ENCODE measurements at places on chromosomes 7 and 10.
A peak's percentile ranks its signal among the peaks of the same experiment; 100 is the strongest.

GRCh38 chr10:86969421-86970041 lies 1.2 kb downstream of the ADIRF start:
- DNase-seq: no peak

DNA sequence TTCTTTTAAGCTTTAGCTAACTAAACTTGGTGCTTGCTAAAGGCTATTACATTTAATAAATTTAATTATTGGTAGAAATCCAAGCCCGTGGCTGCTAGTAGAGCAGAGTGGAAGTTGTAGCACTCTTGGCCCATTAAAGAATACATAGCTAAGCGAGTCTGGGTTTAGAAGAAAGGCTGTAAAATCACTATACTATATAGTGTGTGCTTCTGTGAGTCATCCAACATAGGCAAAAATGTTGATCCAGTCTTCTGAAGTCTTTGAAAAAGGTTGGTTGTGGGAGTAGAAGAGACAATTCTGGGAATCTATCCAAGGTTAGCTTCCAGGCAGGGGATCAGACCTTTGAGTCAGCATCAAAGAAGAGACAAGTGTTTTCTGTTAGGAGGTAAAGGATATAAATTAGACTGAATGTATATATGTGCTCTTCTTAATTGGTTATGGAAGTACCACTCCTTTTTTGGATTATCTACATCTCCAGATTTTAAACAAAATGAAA lies 664.2 kb downstream of the NXPH1 start:
- DNase-seq: no peak

DNA sequence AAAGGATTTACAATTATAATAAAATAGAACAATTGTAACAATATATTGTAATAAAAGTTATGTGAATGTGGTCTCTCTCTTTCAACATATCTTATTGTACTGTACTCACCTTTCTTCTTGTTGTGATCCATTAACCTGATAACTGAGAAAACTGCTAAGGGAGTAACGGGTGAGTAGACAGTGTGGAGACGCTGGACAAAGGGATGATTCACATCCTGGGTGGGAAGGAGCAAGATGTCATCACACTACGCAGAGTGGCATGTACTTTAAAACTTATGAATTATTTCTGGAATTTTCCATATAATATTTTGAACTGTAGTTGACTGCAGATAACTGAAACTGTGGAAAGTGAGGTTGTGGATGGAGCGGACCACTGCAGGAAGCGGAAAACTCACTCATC lies 91.2 kb upstream of the PLPP4 start:
- no peak for DNase-seq

GRCh38 chr10:986137-986825 lies 2.0 kb upstream of the GTPBP4 start:
- DNase-seq: no peak

- DNase-seq: no peak
Measured at GRCh38 chr7:100873599-100874299, 1.2 kb upstream of the SRRT start.

DNA sequence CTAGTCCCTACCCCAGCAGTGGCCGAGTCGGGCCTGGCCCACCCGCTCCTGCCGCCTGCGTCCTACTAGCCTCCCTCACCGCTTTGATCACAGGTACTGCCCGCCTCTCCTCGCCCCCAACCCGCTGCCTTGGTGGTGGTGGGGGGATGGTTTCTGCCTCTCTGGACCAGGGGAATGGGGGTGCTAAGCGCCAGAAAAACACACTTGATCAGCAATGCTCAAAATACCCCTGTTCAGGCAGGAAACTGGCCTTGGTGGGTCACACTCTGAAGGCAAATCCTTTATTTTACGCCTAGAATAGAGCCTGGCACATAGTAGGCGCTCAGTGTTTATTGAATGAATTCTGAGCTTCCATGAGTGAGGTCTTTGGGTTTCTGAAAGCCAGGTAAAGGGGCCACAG lies 1.0 kb upstream of the CRTAC1 start:
- DNase-seq: no peak

DNA sequence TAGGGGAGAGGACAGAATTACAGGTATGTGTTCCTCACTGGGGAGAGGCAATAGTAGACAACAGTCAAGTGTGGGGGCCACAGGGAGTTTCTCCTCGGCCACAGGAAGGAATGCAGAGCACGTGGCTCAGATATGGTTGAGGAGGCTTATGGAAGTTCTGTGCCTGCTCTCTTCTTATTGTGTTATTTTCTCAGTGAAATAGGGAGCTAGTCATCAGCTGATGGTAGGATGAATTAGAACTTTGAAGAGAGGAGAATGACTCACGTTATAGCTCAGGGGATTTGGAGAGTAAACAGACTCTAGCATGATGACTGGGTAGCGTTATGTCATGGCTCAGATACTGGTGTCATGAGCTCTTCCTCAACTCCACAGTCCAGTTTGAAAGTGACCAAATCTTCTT lies 308.3 kb upstream of the IGFBP3 start:
- DNase-seq: no peak

DNA sequence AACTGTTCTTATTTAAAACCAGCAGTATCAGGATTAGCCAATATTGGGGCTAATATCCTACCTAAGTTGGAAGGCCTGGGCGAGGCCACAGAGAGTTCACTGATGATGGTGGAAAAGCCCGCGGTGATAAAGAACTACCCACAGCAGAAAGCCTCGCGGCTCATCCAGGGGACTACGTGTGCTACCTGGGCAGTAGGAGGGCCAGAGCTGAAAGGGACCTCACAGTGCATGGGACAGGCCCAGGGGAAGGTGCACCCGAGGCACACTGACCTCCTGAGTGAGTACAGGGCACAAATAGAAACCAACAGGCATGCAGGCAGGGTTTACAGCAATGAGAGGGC lies 1.4 kb downstream of the WDR86 start:
- no peak for DNase-seq

GRCh38 chr10:29033311-29033940 lies 255.4 kb upstream of the LYZL1 start:
- DNase-seq: no peak

- no peak for DNase-seq
Measured at GRCh38 chr7:44805950-44806349, 9.5 kb downstream of the PPIA start.

- DNase-seq: no peak
Measured at GRCh38 chr10:60737242-60737641, 41.0 kb upstream of the CDK1 start.

- DNase-seq: no peak
Measured at GRCh38 chr10:101237081-101237981, 8.1 kb upstream of the LBX1 start.

- no peak for DNase-seq
Measured at GRCh38 chr7:114925434-114925833, 3.5 kb downstream of the MDFIC start.

DNA sequence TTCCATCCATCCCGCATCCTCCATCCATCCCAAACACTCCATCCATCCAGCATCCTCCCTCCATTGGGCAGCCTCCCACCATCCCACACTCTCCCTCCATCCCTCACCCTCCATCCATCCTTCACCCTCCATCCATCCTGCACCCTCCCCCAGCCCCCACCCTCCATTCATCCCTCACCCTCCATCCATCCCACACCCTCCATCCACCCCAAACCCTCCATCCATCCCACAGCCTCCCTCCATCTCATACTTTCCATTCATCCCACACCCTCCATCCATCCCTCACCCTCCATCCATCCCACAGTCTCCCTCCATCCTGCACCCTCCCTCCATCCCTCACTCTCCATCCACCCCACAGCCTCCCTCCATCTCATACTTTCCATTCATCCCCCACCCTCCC lies 60.4 kb downstream of the FOXI2 start:
- no peak for DNase-seq

- no peak for DNase-seq
Measured at GRCh38 chr10:124366825-124367224, 51.9 kb downstream of the OAT start.

- peak; percentile 31 for DNase-seq
Measured at GRCh38 chr10:30002426-30003266, 56.7 kb downstream of the JCAD start.

DNA sequence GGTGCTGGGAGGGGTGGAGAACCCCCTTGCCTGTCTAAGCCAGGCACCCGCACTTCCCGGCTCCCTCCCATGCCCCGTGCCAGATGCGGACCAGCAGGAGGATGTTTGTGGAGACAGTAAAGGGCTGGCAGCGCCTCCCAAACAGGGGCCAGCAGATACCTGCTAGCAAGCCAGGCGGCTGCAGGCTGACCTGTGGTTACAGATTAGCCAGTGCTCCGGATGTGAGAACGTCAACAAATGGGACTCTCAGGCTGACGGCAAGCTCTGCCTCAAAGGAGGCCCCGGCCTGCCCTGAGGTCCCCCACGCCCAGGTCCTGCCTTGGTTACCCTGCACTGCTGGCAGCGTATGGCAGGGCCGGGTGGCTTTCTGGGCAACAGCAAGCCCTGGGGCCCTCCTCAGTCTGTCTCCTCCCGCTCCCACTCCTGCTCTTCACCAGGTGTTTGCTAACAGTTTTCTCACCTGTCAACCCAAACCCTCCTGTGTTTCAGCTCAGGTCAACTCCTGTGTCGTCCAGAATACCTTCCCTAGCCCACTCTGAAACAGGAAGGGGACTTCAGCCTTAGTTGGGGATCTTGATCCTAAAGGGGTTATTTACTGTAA lies 85.4 kb downstream of the NEURL1 start:
- DNase-seq: no peak

DNA sequence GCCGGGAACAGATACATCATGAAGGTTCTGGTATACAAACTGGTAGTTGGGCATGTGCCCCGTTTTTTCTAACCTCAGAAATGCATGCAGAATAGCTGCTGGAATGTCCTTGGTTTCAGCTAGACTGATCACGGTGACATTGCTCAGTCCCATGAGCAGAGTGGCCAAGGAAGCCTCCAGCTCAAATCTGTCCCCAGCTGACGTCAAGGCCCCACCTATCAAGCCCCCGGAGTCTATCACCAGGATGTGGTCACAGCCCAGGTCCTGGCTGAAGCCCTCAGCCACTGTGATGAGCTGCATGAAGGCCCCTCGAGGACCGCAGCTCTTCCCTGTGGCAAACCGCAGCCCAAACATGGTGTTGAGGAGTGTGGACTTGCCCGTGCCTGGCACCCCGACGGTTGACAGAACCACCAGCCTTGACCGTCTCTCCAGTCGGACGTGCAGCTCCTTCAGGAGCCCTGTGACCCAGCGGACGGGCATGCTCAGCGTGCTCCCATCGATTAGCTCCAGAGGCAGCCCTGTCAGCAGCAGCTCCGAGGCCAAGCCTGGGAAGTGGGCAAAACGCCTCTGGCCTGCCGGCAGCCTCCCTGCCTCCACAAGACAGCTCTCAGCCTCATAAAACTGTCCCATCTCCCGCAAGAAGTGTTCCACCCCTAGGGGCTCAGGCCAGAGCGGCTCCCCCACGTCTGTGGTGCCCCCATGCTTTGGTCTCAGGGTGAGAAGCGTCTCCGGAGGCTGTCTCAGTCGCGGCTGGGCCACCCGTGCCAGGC lies 7.8 kb upstream of the MRPS24 start:
- no peak for DNase-seq

GRCh38 chr10:114811862-114812261 lies 9.7 kb upstream of the FHIP2A start:
- DNase-seq: no peak

DNA sequence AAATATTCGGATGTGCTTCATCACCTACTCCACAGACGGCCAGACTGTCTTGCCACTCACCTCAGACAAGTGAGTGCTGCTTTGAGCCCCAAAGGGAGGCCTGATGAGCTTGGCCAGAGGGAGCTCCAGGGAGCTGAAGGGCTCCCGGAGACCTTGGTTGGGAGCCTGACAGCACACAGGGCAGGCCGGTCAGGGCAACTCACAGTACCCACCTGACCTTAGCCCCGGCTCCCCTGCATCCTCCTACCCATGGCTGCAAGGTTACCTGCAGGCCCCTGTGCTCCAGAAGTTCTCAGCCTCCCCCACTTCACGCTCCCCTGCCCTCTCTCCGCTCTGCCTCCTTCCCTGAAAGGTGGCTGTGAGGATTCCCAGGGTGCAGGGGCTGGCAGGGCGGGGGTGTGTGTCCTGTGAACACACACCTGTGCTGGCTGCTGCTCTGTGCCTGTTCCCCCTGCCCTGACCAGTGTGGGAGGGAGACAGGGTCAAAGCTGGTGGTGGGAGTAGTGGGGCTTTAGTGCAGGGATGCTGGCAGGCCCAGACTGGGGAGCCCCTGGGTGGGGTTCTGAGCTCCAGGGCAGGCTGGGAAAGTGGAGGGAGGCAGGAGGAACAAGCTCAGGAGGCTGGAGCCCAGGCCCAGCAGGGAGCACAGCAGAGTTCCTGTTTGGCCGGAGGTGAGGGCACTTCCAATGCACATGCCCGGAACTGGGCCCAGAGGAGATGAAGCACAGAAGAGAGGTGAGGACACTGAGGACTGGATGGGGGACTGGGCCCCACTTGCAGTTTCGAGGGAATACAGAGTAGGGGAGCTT lies 7.2 kb downstream of the ANTXRL start:
- DNase-seq: no peak

- DNase-seq: no peak
Measured at GRCh38 chr10:58171146-58171545, 96.5 kb downstream of the IPMK start.

DNA sequence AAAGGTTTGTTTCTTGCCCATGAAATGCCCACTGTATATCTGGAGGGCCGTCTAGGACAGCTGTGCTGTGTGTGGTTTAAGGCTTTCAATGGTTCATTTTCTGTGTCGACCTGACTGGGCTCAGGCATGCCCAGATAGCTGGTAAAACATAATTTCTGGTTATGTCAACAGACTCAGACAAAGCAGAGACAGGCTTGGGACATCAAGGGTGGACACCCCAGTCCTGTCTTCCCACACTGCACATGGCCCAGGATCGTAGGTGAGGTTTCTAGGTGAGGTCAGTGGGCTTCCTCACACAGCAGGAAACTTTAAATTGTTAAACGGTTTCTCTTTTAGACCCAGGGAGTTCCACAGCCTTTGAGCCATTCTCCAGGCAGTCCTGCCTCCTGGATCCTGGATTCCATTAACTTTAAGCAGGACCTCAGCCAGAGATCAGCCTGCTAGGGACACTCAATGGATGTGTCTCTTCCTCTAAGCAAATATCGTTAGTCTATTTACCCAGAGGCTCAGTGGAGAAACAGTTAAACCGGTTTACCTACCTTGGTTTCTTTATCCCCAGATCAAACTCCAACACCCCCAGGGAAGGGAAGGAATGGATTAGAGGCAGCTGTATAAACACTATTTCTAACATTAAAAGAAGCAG lies 66.4 kb downstream of the ST8SIA6 start:
- DNase-seq: no peak

DNA sequence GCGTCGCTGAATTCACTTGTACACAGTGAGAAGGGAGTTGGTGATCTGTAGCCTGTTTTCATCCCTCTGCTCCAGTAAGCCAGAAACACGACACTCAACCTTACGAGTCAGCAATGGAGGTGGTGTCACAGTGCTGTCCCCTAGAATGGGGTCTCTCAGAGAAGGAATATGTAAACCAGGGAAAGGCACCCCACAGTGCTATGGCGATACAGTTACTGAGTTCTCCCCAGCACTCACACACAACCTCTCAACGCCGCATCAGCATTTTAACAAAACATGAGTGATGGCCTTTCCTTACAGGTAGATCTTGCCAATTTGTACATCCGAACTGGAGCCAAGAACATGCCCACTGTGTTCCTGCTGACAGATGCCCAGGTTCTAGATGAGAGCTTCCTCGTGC lies 196.3 kb downstream of the CDCA7L start:
- DNase-seq: no peak
